ENCODE measurements at places on chromosomes 6 and 20. TPM values are rescaled to one million over a fixed set of nuclear protein-coding genes. Genes with fewer than 3 reads are reported as not detected.

GRCh38 chr6:78810146-78810545, 57.2 kb upstream of the IRAK1BP1 start:
- H3K4me1 ChIP-seq = no peaks in the 10 kb centered on the region
- H3K27me3 ChIP-seq = no peaks in the 10 kb centered on the region
- no peak overlapping the region for H3K27ac ChIP-seq
- no peak overlapping the region for H3K4me3 ChIP-seq
- peak; percentile 52 for DNase-seq

GRCh38 chr6:25606151-25606550, 45.9 kb upstream of the SCGN start:
- H3K27ac ChIP-seq = no peak overlapping the region
- H3K4me3 ChIP-seq = no peak overlapping the region
- no peak for DNase-seq
- no peaks in the 10 kb centered on the region for H3K4me1 ChIP-seq
- no peaks in the 10 kb centered on the region for H3K36me3 ChIP-seq
- no peaks in the 10 kb centered on the region for H3K27me3 ChIP-seq

- H3K4me1 ChIP-seq = peaks cover 12% of the 10 kb centered on the region
- no peak overlapping the region for H3K27ac ChIP-seq
- no peak for DNase-seq
Measured at GRCh38 chr20:34999021-34999451, 43.4 kb downstream of the MYH7B start.

DNA sequence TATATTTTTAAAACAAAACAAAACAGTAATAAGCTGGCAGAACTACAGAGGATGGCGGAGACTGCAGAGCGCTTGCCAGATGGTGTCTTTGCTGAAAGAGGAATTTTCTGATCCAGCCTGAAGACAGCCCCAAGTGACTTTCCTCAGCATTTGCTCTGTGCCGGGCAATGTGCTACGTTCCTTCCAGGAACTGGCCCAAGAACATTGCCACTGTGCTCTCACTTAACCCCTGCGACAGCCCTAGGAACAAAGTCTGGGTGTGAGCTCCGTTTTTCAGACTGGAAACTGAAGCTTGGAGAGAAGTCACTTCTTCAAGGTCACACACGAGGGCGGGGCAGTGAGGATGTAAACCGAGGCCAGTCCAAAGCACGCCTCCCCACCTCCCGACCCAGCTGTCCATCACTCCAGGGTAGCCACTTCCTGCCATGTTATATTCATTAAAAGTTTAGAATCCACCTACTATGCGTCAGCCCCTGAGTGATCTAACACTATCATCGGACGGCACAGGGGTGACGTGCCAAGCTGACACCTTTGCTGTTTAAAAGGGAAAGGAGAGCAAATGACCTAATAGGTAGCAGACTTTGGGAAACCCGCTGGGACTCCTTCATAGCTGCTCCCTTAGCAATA, 22.3 kb upstream of the BMP7 start:
- no peak overlapping the region for H3K4me3 ChIP-seq
- peaks cover 50% of the 10 kb centered on the region for H3K27me3 ChIP-seq
- no peak for DNase-seq

DNA sequence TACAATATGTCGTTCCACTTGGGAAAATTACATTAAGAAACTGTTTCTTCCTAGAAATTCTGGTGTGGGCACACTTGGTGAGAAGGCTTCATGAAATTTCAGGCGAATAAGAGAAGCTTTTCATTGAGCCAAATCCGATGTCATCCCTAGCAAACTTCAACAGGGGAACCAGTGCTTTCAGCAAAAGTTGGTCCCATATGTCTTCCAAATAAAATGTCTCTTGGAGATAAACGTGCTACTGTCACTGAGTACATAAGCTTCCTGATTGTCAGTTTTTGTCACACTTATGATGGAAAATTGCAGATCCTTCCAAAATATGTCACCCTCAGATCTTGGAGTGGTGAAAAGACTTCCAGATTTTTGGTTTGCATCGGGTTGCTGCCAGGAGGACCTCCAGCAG, 31.1 kb upstream of the SLC35A1 start:
- no peaks in the 10 kb centered on the region for H3K4me1 ChIP-seq
- no peaks in the 10 kb centered on the region for H3K27me3 ChIP-seq
- no peaks in the 10 kb centered on the region for H3K36me3 ChIP-seq
- no peak overlapping the region for H3K27ac ChIP-seq

DNA sequence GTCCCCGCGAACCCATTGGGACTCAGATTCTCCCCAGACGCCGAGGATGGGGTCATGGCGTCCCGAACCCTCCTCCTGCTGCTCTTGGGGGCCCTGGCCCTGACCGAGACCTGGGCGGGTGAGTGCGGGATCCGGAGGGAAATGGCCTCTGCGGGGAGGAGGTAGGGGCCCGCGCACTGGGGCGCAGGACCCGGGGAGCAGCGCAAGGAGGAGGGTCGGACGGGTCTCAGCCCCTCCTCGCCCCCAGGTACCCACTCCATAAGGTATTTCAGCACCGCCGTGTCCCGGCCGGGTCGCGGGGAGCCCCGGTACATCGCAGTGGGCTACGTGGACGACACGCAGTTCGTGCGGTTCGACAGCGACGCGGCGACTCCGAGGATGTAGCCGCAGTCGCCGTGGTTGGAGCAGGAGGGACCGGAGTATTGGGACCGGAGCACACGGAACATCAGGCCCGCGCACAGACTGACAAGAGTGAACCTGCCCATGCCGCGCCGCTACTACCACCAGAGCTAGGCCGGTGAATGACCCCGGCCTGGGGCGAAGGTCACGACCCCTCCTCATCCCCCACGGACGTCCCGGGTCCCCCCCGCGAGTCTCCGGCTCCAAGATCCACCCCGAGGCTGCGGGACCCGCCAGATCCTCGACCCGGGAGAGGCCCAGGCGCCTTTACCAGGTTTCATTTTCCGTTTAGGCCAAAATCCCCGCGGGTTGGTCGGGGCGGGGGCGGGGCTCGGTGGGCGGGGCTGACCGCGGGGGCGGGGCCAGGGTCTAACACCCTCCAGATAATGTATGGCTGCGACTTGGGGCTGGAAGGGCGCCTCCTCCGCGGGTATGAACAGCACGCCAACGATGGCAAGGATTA, 15.7 kb upstream of the HLA-A start:
- no peaks in the 10 kb centered on the region for H3K36me3 ChIP-seq
- peak overlapping the region; percentile 59 for H3K4me3 ChIP-seq

GRCh38 chr6:120112980-120113379, 763.4 kb upstream of the MAN1A1 start:
- H3K36me3 ChIP-seq = no peaks in the 10 kb centered on the region
- no peak overlapping the region for H3K27ac ChIP-seq
- H3K4me3 ChIP-seq = no peak overlapping the region
- no peaks in the 10 kb centered on the region for H3K4me1 ChIP-seq
- DNase-seq = no peak
- no peaks in the 10 kb centered on the region for H3K27me3 ChIP-seq

DNA sequence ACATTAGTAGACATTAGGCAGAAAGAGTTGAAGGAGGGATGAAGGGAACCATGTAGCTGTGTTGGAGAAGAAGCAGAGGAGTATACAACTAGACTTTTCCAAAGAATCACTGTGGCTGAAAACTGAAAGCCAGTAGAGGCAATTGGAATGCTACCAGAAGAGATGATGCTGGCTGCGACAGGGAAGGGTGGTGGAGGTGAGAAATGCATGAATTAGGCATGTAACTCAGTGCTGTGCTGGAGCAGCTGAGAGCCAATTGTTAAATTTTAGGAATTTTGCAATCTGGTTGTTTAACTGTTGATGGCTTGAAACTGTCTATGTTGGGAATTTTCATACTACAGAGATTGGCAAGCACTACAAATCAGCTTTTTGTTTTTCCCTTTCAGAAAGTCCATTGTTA, 35.8 kb upstream of the SIRPG start:
- H3K27ac ChIP-seq = no peak overlapping the region
- no peaks in the 10 kb centered on the region for H3K27me3 ChIP-seq
- no peak for DNase-seq

DNA sequence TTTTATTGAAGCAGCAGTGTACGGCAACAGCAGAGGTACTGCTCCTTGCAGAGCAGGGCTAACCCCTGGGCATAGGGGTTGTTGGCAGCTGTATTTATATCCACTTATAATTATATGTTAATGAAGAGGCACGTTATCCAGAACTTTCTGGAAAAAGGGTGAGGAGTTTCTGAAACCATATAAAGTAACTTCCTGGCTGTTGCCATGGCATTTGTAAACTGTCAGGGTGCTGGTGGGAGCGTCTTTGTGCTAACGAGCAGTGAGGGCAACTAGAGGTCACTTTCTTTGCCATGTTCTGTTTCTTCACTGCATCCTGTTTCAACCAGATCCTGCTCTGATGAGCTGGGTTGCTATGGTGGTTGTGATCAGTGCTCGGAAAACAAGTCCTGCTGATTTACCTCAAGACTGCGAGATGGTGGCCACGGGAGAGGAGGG, 11.1 kb upstream of the ARFGEF2 start:
- DNase-seq = peak; percentile 76
- no peaks in the 10 kb centered on the region for H3K4me1 ChIP-seq
- no peaks in the 10 kb centered on the region for H3K27me3 ChIP-seq
- H3K27ac ChIP-seq = no peak overlapping the region
- H3K4me3 ChIP-seq = no peak overlapping the region

DNA sequence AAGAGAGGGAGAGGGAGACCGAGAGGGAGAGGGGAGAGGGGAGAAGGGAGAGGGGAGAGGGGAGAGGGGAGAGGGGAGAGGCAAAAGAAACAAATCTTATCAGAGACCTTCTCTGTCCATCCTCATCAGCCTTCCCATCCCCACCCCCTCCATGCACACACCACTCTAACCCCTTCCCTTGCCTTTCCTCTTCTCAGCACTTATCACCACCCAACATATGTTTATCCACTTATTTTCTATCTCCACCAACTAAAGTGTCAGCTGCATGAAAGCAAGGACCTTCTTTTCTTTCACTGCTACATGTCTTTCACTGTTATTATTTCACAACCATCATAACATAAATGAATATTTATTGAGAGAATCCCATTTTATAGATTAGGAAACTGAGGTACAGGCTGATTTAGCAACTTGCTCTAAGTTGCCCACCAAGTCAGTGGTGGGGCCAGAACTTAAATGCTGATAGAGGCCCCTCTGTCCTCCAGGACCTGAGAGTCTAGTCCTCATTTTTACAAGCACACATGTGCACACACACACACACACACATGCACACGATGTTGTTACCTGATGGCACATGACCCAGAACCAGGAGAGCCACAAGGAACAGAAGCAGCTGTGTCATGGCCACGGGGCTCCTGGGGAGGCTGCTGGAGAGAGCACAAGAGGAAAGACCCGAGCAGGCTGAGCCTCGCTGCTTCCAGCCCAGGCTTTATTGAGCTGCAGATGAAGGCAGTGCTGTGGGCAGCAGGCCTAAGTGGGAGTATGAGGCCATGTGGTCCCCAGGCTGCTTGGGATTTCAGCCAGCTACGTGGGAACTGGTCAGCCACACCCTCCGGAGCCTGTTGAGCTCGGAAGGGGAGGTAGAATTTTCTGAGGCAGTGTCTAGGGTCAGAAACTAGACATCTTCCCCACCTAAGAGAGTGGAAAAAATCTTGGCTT, 2.3 kb downstream of the DEFB124 start:
- H3K27ac ChIP-seq = no peak overlapping the region
- no peak for DNase-seq
- H3K27me3 ChIP-seq = peaks cover 40% of the 10 kb centered on the region
- H3K4me3 ChIP-seq = no peak overlapping the region
- no peaks in the 10 kb centered on the region for H3K36me3 ChIP-seq
- H3K4me1 ChIP-seq = peaks cover 10% of the 10 kb centered on the region

DNA sequence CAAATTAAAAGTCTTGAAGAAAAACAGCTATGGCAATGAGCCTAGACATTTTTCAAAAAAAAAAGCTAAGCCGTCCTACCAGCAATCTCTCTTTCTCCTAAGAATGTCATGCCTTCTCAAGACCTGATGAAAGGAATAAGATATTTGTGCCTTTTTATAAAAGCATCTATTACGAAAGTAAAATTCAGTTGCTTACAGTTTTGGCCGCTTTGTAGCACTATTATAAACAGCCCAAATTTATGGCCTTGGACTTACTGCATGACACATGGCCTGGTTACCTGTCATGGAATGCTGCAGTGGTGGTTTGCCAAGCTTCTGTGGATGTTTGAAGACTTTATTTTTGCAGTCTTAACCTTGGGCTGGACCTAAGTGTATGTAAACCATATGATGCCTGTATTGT, 22.2 kb upstream of the VAPB start:
- no peaks in the 10 kb centered on the region for H3K27me3 ChIP-seq
- H3K4me3 ChIP-seq = no peak overlapping the region
- H3K36me3 ChIP-seq = peaks cover 49% of the 10 kb centered on the region
- H3K4me1 ChIP-seq = no peaks in the 10 kb centered on the region
- H3K27ac ChIP-seq = no peak overlapping the region
- no peak for DNase-seq

GRCh38 chr6:15512126-15512525, 150.7 kb downstream of the DTNBP1 start:
- no peak overlapping the region for H3K4me3 ChIP-seq
- H3K4me1 ChIP-seq = no peaks in the 10 kb centered on the region
- peaks cover 90% of the 10 kb centered on the region for H3K36me3 ChIP-seq
- no peaks in the 10 kb centered on the region for H3K27me3 ChIP-seq
- H3K27ac ChIP-seq = no peak overlapping the region
- peak; percentile 31 for DNase-seq

DNA sequence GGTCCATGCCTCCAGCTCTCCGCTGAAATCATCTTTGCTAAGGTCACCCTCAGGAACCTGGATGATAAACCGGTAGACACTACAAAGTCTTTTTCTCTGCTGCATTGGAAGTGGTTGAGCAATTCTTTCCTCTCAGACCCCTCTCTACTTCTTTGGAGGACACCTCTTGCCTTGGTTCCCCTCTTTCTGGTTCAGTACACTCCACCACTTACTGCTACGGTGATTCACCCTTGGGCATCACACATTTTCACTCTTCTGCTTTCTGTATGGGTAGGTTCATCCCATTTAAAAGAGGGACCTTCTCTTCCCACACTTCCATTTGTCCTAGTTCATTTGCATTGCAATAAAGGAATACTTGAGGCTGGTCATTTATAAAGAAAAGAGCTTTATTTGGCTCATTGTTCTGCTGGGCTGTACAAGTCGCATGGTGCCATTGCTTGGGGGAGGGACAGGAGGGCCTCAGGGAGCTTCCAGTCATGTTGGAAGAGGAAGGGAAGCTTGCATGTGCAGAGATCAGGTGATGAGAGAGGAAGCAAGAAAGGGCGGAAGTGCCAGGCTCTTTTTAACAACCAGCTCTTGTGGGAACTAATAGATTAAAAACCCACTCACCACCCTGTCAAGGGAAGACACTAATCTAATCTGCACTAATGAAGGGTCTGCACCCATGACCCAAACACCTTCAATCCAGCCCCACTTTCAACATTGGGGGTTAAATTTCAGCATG, 149.7 kb upstream of the TMEM170B start:
- no peaks in the 10 kb centered on the region for H3K36me3 ChIP-seq
- no peak for DNase-seq
- H3K4me1 ChIP-seq = no peaks in the 10 kb centered on the region
- no peaks in the 10 kb centered on the region for H3K27me3 ChIP-seq
- no peak overlapping the region for H3K27ac ChIP-seq

GRCh38 chr20:62533591-62534495, 58.0 kb upstream of the GATA5 start:
- H3K4me1 ChIP-seq = peaks cover 13% of the 10 kb centered on the region
- H3K27ac ChIP-seq = no peak overlapping the region
- H3K36me3 ChIP-seq = no peaks in the 10 kb centered on the region
- DNase-seq = no peak
- no peak overlapping the region for H3K4me3 ChIP-seq

GRCh38 chr20:63580796-63581461, 6.9 kb upstream of the HELZ2 start:
- H3K36me3 ChIP-seq = no peaks in the 10 kb centered on the region
- H3K4me3 ChIP-seq = no peak overlapping the region

Gene SPATS1
- total RNA-seq = not detected

Gene SYCP2
- total RNA-seq = 12.1 TPM

Gene TRAPPC3L
- not detected for total RNA-seq

Gene OXT
- not detected for total RNA-seq

Gene HLA-DMA
- 34.4 TPM for total RNA-seq

Gene EYA4
- total RNA-seq = 16.3 TPM

Gene TFAP2C
- total RNA-seq = not detected

Gene HS3ST5
- not detected for total RNA-seq

Gene CCN2
- total RNA-seq = 89.3 TPM

Gene KCNG1
- not detected for total RNA-seq
